Adrenal gland (tissue), 19 donors: ENCODE measurements at places on chromosomes 7 and 10. TPM values are rescaled to one million over a fixed set of nuclear protein-coding genes. Genes with fewer than 3 reads are reported as not detected.

GRCh38 chr10:6889718-6890117, 309.6 kb upstream of the PRKCQ start:
- H3K27ac ChIP-seq: no peak overlapping the region
- H3K4me1 ChIP-seq: no peaks in the 10 kb centered on the region
- no peaks in the 10 kb centered on the region for H3K36me3 ChIP-seq
- no peak for DNase-seq

Gene ENTPD1
- total RNA-seq: 26.4 TPM

GRCh38 chr10:96339956-96340904, 18.6 kb downstream of the OPALIN start:
- peaks cover 10% of the 10 kb centered on the region for H3K27me3 ChIP-seq
- peak; percentile 58 for DNase-seq
- H3K27ac ChIP-seq: no peak overlapping the region
- H3K4me3 ChIP-seq: no peak overlapping the region

GRCh38 chr7:89049043-89049442, 253.5 kb upstream of the TEX47 start:
- H3K36me3 ChIP-seq: no peaks in the 10 kb centered on the region
- H3K4me1 ChIP-seq: no peaks in the 10 kb centered on the region
- no peak for DNase-seq
- H3K4me3 ChIP-seq: no peak overlapping the region

GRCh38 chr7:90824386-90825307, 228.5 kb downstream of the CDK14 start:
- no peaks in the 10 kb centered on the region for H3K27me3 ChIP-seq
- no peaks in the 10 kb centered on the region for H3K36me3 ChIP-seq
- H3K4me1 ChIP-seq: no peaks in the 10 kb centered on the region
- no peak overlapping the region for H3K4me3 ChIP-seq
- H3K27ac ChIP-seq: no peak overlapping the region

Gene SEMA3D
- total RNA-seq: 9.3 TPM

DNA sequence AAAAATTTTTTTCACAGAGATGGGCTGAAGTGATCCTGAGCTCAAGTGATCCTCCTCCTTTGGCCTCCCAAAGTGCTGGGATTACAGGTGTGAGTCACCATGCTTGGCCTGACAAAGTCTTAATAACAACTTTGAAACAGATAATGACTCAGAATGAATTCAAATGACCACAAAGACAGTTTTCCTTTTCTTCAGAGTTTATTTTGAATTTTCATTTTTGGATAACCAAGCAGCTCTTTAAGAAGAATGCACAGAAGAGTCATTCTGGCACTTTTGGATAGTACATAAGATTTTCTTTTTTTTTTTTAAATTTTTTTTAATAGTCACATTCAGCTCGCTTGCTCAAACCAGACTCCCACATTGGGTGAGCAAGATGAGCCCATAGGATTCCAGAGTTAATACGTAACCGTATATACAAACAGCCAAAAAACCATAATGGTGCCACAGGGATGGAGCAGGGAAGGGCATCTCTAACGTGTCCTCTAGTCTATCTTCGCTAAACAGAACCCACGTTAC, 43.0 kb upstream of the NMT2 start:
- H3K27me3 ChIP-seq: no peaks in the 10 kb centered on the region
- H3K4me1 ChIP-seq: no peaks in the 10 kb centered on the region
- H3K36me3 ChIP-seq: no peaks in the 10 kb centered on the region
- no peak overlapping the region for H3K4me3 ChIP-seq

GRCh38 chr10:80443531-80443974, 10.6 kb upstream of the TSPAN14 start:
- H3K27me3 ChIP-seq: no peaks in the 10 kb centered on the region
- H3K4me3 ChIP-seq: no peak overlapping the region
- H3K27ac ChIP-seq: peak overlapping the region; percentile 63
- no peaks in the 10 kb centered on the region for H3K36me3 ChIP-seq
- H3K4me1 ChIP-seq: no peaks in the 10 kb centered on the region

- no peaks in the 10 kb centered on the region for H3K27me3 ChIP-seq
- H3K27ac ChIP-seq: no peak overlapping the region
- no peak for DNase-seq
- no peaks in the 10 kb centered on the region for H3K4me1 ChIP-seq
- no peaks in the 10 kb centered on the region for H3K36me3 ChIP-seq
Measured at GRCh38 chr10:35998026-35998425, 355.9 kb upstream of the FZD8 start.

DNA sequence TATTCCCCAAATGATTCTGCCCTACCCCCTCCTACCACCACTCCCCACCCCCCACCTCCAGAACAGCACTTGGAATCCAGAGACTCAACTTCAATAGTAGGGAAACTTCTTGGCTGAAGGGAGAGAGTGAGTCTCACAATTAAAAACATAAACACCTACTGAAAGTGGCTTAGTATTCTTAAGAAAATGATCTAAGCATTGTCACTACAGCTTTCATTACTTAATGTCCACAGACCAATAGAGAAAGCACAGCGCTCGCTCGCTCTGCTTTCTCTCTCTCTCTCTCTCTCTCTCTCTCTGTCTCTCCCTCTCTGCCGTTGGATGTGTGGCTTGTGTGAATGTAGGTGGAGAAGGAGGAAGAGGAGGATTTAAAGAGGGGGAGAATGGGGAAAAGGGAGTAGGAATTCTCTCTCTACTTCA, 1.5 kb upstream of the SEMA3A start:
- peaks cover 10% of the 10 kb centered on the region for H3K4me1 ChIP-seq
- no peak for DNase-seq
- no peak overlapping the region for H3K27ac ChIP-seq
- no peaks in the 10 kb centered on the region for H3K27me3 ChIP-seq

- no peaks in the 10 kb centered on the region for H3K36me3 ChIP-seq
- H3K4me3 ChIP-seq: no peak overlapping the region
- H3K4me1 ChIP-seq: no peaks in the 10 kb centered on the region
- DNase-seq: no peak
- H3K27me3 ChIP-seq: no peaks in the 10 kb centered on the region
Measured at GRCh38 chr7:114663502-114663901, 248.9 kb downstream of the FOXP2 start.

- no peak overlapping the region for H3K27ac ChIP-seq
- H3K4me3 ChIP-seq: no peak overlapping the region
- no peak for DNase-seq
- H3K4me1 ChIP-seq: no peaks in the 10 kb centered on the region
- H3K27me3 ChIP-seq: no peaks in the 10 kb centered on the region
Measured at GRCh38 chr10:106278383-106278782, 886.1 kb downstream of the SORCS1 start.

GRCh38 chr7:135975166-135975565, 2.0 kb downstream of the MTPN start:
- no peaks in the 10 kb centered on the region for H3K27me3 ChIP-seq
- no peak overlapping the region for H3K4me3 ChIP-seq
- no peak overlapping the region for H3K27ac ChIP-seq

Gene ZNF239
- 3.6 TPM for total RNA-seq

GRCh38 chr10:43707770-43708169, 59.1 kb upstream of the ZNF32 start:
- no peaks in the 10 kb centered on the region for H3K4me1 ChIP-seq
- peak overlapping the region; percentile 55 for H3K27ac ChIP-seq
- H3K36me3 ChIP-seq: no peaks in the 10 kb centered on the region
- DNase-seq: peak; percentile 43
- no peak overlapping the region for H3K4me3 ChIP-seq
- H3K27me3 ChIP-seq: no peaks in the 10 kb centered on the region

Gene NRCAM
- 73.2 TPM for total RNA-seq

Gene OR9A2
- not detected for total RNA-seq

Gene CASP7
- total RNA-seq: 17.2 TPM

Gene TBXAS1
- total RNA-seq: 32.0 TPM

Gene CHCHD2
- total RNA-seq: 782 TPM

DNA sequence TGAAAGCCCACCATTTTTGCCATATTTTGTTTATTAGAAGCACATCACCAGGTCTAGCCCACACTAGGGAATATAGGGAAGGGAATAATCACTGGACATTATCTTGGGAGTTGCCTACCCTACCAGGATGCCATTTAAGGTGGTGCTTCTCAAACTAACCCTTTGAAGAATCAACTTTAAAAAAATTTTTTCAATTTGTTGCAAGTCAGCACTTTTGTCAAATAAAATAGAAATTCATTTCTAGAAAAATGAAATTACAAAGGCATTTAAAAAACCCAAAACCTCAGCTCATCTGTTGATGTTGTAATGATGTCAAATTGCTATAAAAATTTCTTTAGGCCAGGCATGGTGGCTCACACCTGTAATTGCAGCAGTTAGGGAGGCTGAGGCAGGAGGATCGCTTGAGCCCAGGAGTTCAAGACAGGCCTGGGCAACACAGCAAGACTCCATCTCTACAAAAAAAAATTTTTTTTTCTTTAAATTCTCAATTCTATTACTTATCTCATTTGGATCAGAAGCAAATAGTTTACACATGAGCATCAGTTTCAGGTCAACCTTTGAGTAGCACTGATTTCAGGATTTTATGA, 2.5 kb upstream of the NFE2L3 start:
- H3K27me3 ChIP-seq: peaks cover 17% of the 10 kb centered on the region
- H3K27ac ChIP-seq: no peak overlapping the region
- H3K4me1 ChIP-seq: peaks cover 6% of the 10 kb centered on the region
- DNase-seq: no peak

Gene DOCK1
- total RNA-seq: 23.1 TPM

Gene TAS2R4
- not detected for total RNA-seq

- H3K4me1 ChIP-seq: no peaks in the 10 kb centered on the region
- DNase-seq: no peak
- H3K27me3 ChIP-seq: no peaks in the 10 kb centered on the region
- no peak overlapping the region for H3K27ac ChIP-seq
- H3K36me3 ChIP-seq: no peaks in the 10 kb centered on the region
Measured at GRCh38 chr7:141617280-141617679, 66.1 kb downstream of the AGK start.

Gene TMEM176B
- total RNA-seq: 56.1 TPM

- DNase-seq: no peak
- H3K4me1 ChIP-seq: peaks cover 4% of the 10 kb centered on the region
- H3K4me3 ChIP-seq: no peak overlapping the region
- H3K27ac ChIP-seq: no peak overlapping the region
- H3K27me3 ChIP-seq: no peaks in the 10 kb centered on the region
Measured at GRCh38 chr7:66732439-66732838, 8.1 kb upstream of the RABGEF1 start.

Gene CYP26A1
- not detected for total RNA-seq

- H3K4me1 ChIP-seq: peaks cover 35% of the 10 kb centered on the region
- no peaks in the 10 kb centered on the region for H3K27me3 ChIP-seq
- peak overlapping the region; percentile 92 for H3K27ac ChIP-seq
- peak overlapping the region; percentile 95 for H3K4me3 ChIP-seq
Measured at GRCh38 chr7:17299483-17299991, 1.1 kb downstream of the AHR start.

Gene CREB3L2
- total RNA-seq: 169 TPM

- no peaks in the 10 kb centered on the region for H3K27me3 ChIP-seq
- DNase-seq: no peak
- peaks cover 35% of the 10 kb centered on the region for H3K4me1 ChIP-seq
- H3K4me3 ChIP-seq: no peak overlapping the region
- no peaks in the 10 kb centered on the region for H3K36me3 ChIP-seq
Measured at GRCh38 chr7:131152766-131153165, 174.9 kb upstream of the MKLN1 start.

Gene TYW1B
- 3.0 TPM for total RNA-seq

- no peaks in the 10 kb centered on the region for H3K4me1 ChIP-seq
- H3K36me3 ChIP-seq: no peaks in the 10 kb centered on the region
- no peak for DNase-seq
- H3K4me3 ChIP-seq: no peak overlapping the region
- H3K27me3 ChIP-seq: no peaks in the 10 kb centered on the region
Measured at GRCh38 chr7:80740778-80741545, 102.5 kb downstream of the CD36 start.

DNA sequence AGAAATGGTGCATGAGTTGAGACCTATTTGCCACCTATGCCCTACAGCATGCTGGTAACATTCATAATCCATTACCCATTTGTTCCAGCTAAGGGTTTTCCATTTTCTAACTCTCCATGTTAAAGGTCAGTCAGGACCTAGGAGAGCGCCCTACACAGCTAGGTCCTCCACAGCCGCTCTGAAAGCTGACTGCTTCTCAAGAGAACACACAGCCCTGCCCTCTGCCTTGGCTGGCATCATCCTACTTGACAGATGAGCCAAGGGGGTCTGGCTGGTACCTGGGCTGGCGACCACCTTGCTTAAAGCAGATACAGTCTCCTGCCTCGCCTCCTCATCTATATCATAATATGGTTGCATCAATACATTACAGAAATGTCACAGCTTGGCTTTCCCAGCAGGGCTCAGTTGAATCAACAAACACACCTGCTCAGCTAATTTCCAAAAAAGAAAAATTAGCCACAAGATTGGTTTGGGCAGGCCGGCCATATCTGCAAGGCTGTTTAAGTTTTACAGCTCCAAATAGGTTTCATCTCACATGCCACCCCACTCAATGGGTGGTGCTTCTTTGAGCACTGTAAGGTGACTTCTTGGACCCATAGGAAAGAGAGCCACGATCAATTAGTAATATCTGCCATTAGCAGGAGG, 17.3 kb downstream of the TLL2 start:
- no peaks in the 10 kb centered on the region for H3K36me3 ChIP-seq
- H3K27ac ChIP-seq: no peak overlapping the region
- no peaks in the 10 kb centered on the region for H3K4me1 ChIP-seq
- DNase-seq: no peak

- peaks cover 25% of the 10 kb centered on the region for H3K4me1 ChIP-seq
- H3K27me3 ChIP-seq: no peaks in the 10 kb centered on the region
- peak; percentile 35 for DNase-seq
- no peaks in the 10 kb centered on the region for H3K36me3 ChIP-seq
- peak overlapping the region; percentile 86 for H3K27ac ChIP-seq
Measured at GRCh38 chr10:84329196-84329611, 815 bp downstream of the CCSER2 start.

DNA sequence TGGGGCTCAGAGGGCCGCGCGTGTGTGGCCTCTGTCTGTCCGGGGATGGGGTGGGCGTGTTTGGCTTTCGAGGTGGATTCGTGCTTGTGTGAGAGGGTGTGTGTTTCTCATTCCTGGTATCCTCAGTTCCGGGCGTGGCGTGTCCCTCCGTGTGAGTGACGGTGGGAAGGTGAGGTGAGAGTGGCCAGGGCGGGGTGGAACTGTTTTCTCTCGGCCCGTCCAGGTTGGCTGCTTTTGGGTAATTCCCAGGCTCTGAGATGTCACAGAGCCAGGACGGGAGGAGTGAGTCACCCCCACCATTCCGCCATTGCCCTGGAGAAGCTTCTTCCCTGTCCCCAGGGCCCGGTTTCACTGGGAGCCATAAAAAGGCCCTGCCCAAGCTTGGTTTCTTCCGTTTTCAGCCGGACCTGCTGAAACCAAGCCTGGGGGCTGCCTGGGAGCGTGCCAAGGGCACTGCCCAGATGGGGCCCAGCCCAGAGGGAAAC, 21.3 kb upstream of the CLDN4 start:
- H3K27me3 ChIP-seq: no peaks in the 10 kb centered on the region
- H3K4me1 ChIP-seq: no peaks in the 10 kb centered on the region
- H3K36me3 ChIP-seq: no peaks in the 10 kb centered on the region
- DNase-seq: no peak
- no peak overlapping the region for H3K27ac ChIP-seq

- H3K4me3 ChIP-seq: no peak overlapping the region
- DNase-seq: no peak
- no peaks in the 10 kb centered on the region for H3K4me1 ChIP-seq
- H3K27me3 ChIP-seq: no peaks in the 10 kb centered on the region
- no peaks in the 10 kb centered on the region for H3K36me3 ChIP-seq
- H3K27ac ChIP-seq: no peak overlapping the region
Measured at GRCh38 chr10:125990974-125991373, 94.6 kb downstream of the FANK1 start.

Gene NUDT1
- 7.8 TPM for total RNA-seq

GRCh38 chr10:98020254-98020653, 10.2 kb downstream of the CRTAC1 start:
- no peak for DNase-seq
- H3K27ac ChIP-seq: no peak overlapping the region

Gene CSGALNACT2
- 15.0 TPM for total RNA-seq

Gene ADAM8
- 0.61 TPM for total RNA-seq
